ENCODE measurements at places on chromosomes 11 and 22. TPM values are rescaled to one million over a fixed set of nuclear protein-coding genes. Genes with fewer than 3 reads are reported as not detected.

DNA sequence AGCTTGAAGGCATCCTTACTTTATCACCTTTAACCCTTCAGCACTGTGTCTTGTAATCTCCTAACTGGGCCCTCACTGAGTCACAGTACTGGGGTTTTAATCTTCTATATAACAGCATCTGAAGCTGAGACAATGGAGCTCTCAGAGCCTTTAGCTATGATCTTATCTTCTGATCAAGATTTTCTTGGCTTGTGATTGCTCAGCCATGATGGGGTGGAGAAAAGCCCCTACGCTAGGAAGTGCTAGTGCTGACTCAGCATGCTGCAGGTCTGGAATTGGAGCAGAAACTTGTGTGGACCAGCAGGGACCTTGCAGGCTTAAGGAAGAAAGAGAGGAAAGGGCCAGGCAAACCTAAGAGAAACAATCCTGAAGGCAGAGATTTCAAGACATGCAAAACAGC, 71.7 kb upstream of the EED start:
- H3K27me3 ChIP-seq = no peaks in the 10 kb centered on the region
- no peaks in the 10 kb centered on the region for H3K36me3 ChIP-seq
- peak; percentile 18 for DNase-seq
- no peak overlapping the region for H3K27ac ChIP-seq

GRCh38 chr11:76789443-76789719, 6.2 kb downstream of the TSKU start:
- no peaks in the 10 kb centered on the region for H3K27me3 ChIP-seq
- H3K4me1 ChIP-seq = peaks cover 42% of the 10 kb centered on the region
- H3K36me3 ChIP-seq = no peaks in the 10 kb centered on the region
- H3K27ac ChIP-seq = no peak overlapping the region

GRCh38 chr11:77104727-77105126, 2.1 kb downstream of the OMP start:
- H3K4me1 ChIP-seq = no peaks in the 10 kb centered on the region
- H3K36me3 ChIP-seq = no peaks in the 10 kb centered on the region
- DNase-seq = no peak

DNA sequence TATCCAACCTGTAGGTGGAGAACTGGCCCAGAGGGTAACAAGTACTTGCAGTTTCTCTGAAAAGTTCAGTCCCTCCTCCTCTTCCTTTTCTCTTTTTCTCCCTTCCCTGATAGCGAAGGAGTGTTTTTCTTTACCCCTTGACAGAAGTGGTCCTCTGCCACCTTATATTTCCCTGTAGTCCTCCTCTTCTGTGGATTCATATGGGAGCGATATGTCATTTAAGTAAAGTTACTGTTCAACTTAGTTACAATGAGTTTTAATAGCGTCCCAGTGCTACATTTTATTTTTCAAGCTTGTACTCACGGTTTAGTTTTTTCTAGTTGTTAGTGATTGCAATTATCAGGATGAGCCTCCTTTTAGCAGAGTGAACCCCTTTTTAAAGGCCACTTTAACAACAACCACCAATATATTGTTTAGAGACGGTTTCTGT, 1.4 kb downstream of the PCF11 start:
- DNase-seq = no peak
- no peaks in the 10 kb centered on the region for H3K27me3 ChIP-seq
- H3K4me1 ChIP-seq = peaks cover 17% of the 10 kb centered on the region
- peak overlapping the region; percentile 91 for H3K4me3 ChIP-seq

GRCh38 chr11:66767666-66768065, 38.6 kb upstream of the SPTBN2 start:
- H3K4me1 ChIP-seq = no peaks in the 10 kb centered on the region
- no peaks in the 10 kb centered on the region for H3K36me3 ChIP-seq
- no peaks in the 10 kb centered on the region for H3K27me3 ChIP-seq
- H3K4me3 ChIP-seq = no peak overlapping the region
- no peak overlapping the region for H3K27ac ChIP-seq
- DNase-seq = no peak

DNA sequence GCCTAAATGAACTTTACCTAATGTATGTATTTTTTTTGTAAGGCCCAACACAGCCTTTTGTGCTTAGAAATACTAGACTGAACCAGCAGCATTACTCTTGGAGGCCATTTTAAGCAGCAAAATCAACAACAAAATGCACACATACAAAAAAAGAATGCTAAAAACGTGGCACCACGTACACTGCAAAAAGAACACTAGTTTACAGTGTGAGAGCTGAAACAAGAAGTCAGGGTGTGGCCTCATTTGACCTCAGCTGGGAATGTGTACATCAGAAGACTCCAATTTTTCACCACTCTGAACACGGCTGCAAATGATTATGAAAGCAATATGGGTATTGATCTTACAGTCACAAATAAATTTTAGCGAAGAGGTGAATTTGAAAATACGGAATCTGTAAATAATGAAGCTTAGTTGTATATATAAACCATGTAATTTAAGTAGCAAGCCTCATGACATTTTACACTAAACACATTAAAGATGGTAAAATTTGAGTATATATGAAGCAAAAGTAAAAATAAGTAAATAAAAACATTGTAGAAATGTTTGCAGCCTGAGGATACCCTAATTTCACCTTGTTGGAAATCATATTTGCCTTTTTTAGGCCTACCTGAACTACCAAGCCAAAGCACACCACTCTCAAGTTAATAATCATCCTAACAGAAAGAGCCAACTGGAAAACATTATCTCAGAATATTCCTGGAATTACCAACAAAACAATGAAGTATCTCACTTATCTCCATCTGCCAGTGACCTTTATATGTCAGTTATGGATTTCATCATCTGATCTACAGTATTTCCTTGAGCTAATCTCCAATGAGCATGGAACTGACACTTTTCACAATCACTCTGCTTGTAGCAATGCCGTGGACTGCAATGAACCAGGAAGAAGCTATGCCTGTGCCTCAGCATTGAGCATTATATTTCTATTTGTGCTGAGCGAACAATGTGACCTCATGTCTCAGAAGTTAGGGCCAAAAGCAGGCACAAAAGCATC, 319.5 kb upstream of the FAT3 start:
- H3K4me3 ChIP-seq = no peak overlapping the region
- no peaks in the 10 kb centered on the region for H3K36me3 ChIP-seq
- no peaks in the 10 kb centered on the region for H3K4me1 ChIP-seq
- H3K27me3 ChIP-seq = no peaks in the 10 kb centered on the region

DNA sequence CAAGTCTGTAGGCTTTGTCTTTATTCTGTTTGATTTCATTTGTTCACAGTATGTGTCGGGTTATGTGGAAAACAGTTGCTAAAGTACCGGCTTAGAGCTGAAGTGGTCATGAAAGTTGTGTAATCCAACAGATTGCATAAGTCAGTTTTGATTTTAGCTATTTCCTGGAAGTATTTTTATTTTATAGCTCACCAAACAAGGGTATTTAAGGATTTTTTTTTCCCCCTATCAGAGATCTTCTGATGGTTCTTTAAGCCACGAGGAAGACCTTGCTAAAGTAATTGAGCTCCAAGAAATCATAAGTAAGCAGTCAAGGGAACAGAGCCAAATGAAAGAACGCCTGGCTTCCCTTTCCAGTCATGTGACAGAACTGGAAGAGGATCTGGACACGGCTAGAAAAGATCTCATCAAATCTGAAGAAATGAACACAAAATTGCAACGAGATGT, 55.9 kb downstream of the PPFIA1 start:
- DNase-seq = no peak
- H3K36me3 ChIP-seq = peaks cover 24% of the 10 kb centered on the region
- H3K27ac ChIP-seq = no peak overlapping the region
- H3K4me3 ChIP-seq = no peak overlapping the region
- no peaks in the 10 kb centered on the region for H3K27me3 ChIP-seq

DNA sequence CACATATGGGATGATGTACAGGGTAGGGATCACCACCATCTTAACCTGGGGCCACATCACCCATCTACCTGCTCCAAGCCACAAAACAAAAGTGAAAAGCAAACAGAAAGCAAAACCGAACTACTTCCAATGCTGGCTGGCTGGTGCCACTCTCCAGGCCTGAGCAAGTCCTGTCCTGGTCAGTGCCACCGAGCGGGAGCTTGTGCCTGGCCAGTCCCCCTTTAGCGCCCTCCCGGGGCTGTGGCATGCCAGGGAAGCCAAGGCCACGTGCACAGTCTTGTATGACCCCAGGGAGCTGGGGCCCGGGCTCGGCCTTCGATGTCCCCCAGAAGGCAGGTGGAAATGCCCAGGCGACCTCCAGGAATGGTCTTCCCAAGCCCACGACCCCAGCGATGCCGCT, 17.9 kb upstream of the NAP1L4 start:
- H3K4me3 ChIP-seq = no peak overlapping the region
- no peak overlapping the region for H3K27ac ChIP-seq
- H3K4me1 ChIP-seq = no peaks in the 10 kb centered on the region
- no peaks in the 10 kb centered on the region for H3K36me3 ChIP-seq
- no peaks in the 10 kb centered on the region for H3K27me3 ChIP-seq

DNA sequence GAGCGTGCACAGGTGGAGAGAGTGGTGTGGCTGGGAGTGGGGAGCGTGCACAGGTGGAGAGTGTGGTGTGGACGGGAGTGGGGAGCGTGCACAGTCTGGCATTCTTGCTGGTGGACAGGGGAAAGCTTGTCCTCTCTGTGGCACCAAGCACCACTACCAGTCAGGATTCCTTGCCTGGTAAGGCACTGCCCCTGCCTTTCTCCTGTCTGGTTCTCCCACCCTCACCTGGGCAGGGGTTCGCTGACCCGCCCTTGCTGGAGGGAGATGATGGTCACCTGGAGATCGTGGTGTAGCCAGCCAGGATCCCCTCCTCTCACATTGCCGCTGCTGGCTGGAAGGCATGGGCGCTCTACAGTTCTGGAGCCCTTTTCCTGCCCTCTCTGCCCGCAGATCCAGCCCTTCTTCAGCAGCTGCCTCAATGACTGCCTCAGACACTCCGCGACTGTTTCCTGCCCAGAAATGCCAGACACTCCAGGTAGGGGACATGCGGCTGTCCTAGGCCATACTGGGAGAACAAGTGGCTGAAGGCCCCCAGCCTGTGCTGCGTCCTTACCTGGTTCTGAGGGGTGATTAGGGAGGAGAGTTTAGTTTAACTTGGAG, 16.7 kb downstream of the TMEM121B start:
- H3K4me1 ChIP-seq = peaks cover 10% of the 10 kb centered on the region
- no peaks in the 10 kb centered on the region for H3K36me3 ChIP-seq
- H3K27me3 ChIP-seq = no peaks in the 10 kb centered on the region
- no peak overlapping the region for H3K27ac ChIP-seq
- H3K4me3 ChIP-seq = no peak overlapping the region

- no peak overlapping the region for H3K4me3 ChIP-seq
- no peaks in the 10 kb centered on the region for H3K36me3 ChIP-seq
- H3K27me3 ChIP-seq = peaks cover 11% of the 10 kb centered on the region
Observed at GRCh38 chr11:16326679-16327297, 29.6 kb downstream of the SOX6 start.

DNA sequence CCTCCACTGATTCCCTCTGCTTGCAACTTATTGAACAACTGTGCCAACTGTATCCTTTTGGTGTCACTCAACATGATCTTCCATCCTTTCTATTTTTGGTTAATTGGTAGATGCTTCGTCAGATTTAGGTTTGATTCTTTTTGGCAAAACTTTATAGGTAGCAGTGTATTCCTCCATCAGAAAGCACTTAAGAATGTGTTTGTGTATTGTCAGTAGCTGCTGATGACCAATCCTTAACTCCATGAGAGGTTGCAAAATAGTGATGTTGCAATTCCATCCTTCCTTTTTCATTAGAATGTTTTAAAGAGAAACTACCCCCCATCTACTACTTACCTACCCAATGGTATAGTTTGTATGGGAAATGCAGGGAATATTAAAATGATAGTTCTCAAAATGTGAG, 22.1 kb downstream of the FAM76B start:
- peaks cover 35% of the 10 kb centered on the region for H3K36me3 ChIP-seq
- H3K4me3 ChIP-seq = no peak overlapping the region

GRCh38 chr11:74280494-74280893, 30.9 kb downstream of the P4HA3 start:
- DNase-seq = no peak
- H3K36me3 ChIP-seq = no peaks in the 10 kb centered on the region
- no peaks in the 10 kb centered on the region for H3K4me1 ChIP-seq
- no peaks in the 10 kb centered on the region for H3K27me3 ChIP-seq
- no peak overlapping the region for H3K27ac ChIP-seq

GRCh38 chr11:64181506-64182411, 4.2 kb upstream of the STIP1 start:
- H3K27me3 ChIP-seq = no peaks in the 10 kb centered on the region
- H3K4me1 ChIP-seq = peaks cover 9% of the 10 kb centered on the region
- DNase-seq = peak; percentile 74
- no peak overlapping the region for H3K27ac ChIP-seq
- H3K36me3 ChIP-seq = no peaks in the 10 kb centered on the region
- H3K4me3 ChIP-seq = no peak overlapping the region

DNA sequence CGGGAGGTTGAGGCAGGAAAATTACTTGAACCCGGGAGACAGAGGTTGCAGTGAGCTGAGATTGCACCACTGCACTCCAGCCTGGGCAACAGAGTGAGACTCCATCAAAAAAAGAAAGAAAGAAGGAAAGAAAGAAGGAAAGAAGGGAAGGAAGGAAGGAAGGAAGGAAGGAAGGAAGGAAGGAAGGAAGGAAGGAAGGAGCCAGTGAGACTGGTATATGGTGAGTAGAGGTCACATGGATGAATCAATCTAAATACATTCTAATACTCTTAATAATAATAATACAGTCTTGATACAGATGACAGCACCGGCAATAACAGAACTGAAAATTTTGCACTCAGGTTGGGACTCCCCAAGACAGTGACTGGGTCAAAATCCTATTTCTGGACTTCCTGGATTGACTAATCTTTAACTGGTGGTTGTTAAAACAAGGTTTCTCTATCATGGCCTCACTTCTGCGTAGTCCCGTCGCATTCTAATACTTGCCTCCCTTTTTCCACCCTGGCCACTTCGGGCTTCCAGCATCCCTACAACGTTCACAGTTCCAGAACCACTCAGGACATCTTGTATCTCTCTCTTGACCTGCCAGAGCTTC, 53.5 kb upstream of the EIF3M start:
- H3K27me3 ChIP-seq = no peaks in the 10 kb centered on the region
- no peak for DNase-seq
- H3K4me3 ChIP-seq = no peak overlapping the region
- H3K27ac ChIP-seq = no peak overlapping the region

- no peaks in the 10 kb centered on the region for H3K27me3 ChIP-seq
- H3K36me3 ChIP-seq = no peaks in the 10 kb centered on the region
- H3K4me3 ChIP-seq = no peak overlapping the region
- no peak for DNase-seq
- no peak overlapping the region for H3K27ac ChIP-seq
Observed at GRCh38 chr11:15955595-15955994, 400.8 kb downstream of the SOX6 start.

GRCh38 chr11:12386745-12387144, 9.4 kb downstream of the PARVA start:
- no peak overlapping the region for H3K27ac ChIP-seq
- peaks cover 13% of the 10 kb centered on the region for H3K4me1 ChIP-seq
- no peak overlapping the region for H3K4me3 ChIP-seq

Gene SAA2
- not detected for total RNA-seq

Gene MYRF
- total RNA-seq = 5.8 TPM

Gene PLAAT5
- not detected for total RNA-seq

Gene GLYATL2
- total RNA-seq = 2.7 TPM

Gene SORL1
- 45.6 TPM for total RNA-seq

Gene DDX25
- total RNA-seq = 12.4 TPM

Gene ST3GAL4
- total RNA-seq = 13.0 TPM

Gene SHANK2
- 8.1 TPM for total RNA-seq

Gene RASSF7
- total RNA-seq = 12.8 TPM

Gene VWCE
- 5.1 TPM for total RNA-seq

Data from neural progenitor cell (in vitro differentiated cells).